Ascending aorta (tissue), 2 donors: ENCODE measurements at places on chromosomes 4 and X.
A peak's percentile ranks its signal among the peaks of the same experiment; 100 is the strongest.

DNA sequence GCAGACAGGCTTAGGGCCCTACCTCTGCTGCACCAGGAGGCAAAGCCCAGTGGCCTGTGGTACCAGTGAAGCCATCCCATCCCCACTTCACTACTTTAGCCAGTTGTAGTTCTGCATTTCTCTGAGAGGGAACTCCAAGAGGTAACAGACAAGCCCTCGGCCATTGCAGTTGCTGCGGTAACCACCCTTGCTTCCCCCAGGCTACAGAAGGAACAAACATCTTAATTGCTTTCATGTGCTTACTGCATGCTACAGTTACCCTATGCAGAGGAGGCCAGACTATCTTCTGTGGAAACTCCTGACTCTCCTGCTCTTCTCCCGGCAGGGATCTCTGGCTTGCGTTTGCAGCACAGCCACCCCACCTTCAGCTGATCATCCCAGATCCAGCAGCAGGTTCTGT, 67.8 kb downstream of the SPIN4 start:
- no peaks in the 10 kb centered on the region for H3K36me3 ChIP-seq
- no peak for DNase-seq
- no peaks in the 10 kb centered on the region for H3K4me1 ChIP-seq
- H3K4me3 ChIP-seq = no peak overlapping the region
- H3K27me3 ChIP-seq = no peaks in the 10 kb centered on the region

- peak overlapping the region; percentile 69 for H3K27ac ChIP-seq
- H3K36me3 ChIP-seq = peaks cover 38% of the 10 kb centered on the region
- no peaks in the 10 kb centered on the region for H3K27me3 ChIP-seq
- H3K4me3 ChIP-seq = no peak overlapping the region
These were observed 1.5 kb downstream of the MAN2B2 start for GRCh38 chr4:6576512-6576911.

DNA sequence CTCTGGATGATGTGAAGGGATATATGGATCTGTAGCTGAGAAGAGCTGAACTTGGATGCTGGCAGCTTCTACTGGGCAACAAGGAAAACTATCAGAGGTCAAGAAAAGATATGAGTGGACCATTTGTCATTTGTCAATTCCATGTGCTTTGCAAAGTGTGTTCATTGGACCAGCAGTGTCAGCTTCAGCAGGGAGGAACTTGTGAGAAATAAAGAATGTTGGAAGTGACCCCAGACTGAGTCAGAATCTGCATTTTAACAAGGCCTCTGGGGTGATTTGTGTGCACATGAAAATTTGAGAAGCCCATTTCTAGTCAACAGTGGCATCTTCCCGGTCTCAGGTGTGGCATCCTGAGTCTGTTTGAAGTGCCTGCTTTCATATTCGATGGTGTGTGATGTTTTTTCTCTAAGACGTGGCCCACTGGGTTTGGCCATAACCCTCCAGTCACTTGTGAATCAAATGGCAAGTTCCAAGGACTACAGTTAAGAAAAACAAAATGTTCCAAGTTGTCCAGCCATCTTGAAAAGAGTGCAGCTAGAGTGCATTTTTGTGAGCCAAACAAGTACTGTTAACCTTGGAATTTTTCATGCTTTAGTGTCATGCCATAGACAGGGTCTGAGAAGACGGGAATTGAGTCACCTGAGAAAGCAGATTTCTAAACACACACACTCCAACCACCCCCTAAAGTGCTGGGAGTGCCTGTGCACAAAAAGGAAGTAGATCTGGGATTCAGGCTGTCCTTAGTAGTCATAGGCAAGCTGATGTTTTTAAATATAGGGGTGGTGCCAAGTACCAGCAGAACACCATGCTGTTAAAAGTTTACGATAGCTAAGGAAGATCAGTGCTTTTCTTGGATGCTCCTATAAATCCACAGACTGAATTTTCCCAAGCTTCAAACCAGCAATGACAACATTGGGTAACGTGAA, 26.4 kb downstream of the GPM6B start:
- no peak overlapping the region for H3K4me3 ChIP-seq
- DNase-seq = no peak
- no peaks in the 10 kb centered on the region for H3K36me3 ChIP-seq
- H3K4me1 ChIP-seq = no peaks in the 10 kb centered on the region

GRCh38 chrX:335758-336155, 17.2 kb upstream of the GTPBP6 start:
- peaks cover 28% of the 10 kb centered on the region for H3K36me3 ChIP-seq
- DNase-seq = no peak
- peaks cover 7% of the 10 kb centered on the region for H3K27me3 ChIP-seq
- H3K4me3 ChIP-seq = no peak overlapping the region

GRCh38 chr4:155666344-155667221, at the start of gene GUCY1A1:
Gene GUCY1A1 (plus strand): TSS chr4:155666848. CDS start chr4:155696868, 30,020 bp downstream.
- H3K27ac ChIP-seq = peak within 1 kb of the TSS; percentile 97

GRCh38 chrX:12949927-12950656, 24.8 kb upstream of the TMSB4X start:
- H3K36me3 ChIP-seq = no peaks in the 10 kb centered on the region
- H3K4me1 ChIP-seq = peaks cover 6% of the 10 kb centered on the region
- no peaks in the 10 kb centered on the region for H3K27me3 ChIP-seq
- H3K27ac ChIP-seq = peak overlapping the region; percentile 64

GRCh38 chrX:46279214-46279924, 265.9 kb downstream of the ZNF674 start:
- H3K27me3 ChIP-seq = no peaks in the 10 kb centered on the region
- H3K36me3 ChIP-seq = no peaks in the 10 kb centered on the region
- H3K4me1 ChIP-seq = no peaks in the 10 kb centered on the region
- no peak overlapping the region for H3K4me3 ChIP-seq
- no peak for DNase-seq
- H3K27ac ChIP-seq = no peak overlapping the region

DNA sequence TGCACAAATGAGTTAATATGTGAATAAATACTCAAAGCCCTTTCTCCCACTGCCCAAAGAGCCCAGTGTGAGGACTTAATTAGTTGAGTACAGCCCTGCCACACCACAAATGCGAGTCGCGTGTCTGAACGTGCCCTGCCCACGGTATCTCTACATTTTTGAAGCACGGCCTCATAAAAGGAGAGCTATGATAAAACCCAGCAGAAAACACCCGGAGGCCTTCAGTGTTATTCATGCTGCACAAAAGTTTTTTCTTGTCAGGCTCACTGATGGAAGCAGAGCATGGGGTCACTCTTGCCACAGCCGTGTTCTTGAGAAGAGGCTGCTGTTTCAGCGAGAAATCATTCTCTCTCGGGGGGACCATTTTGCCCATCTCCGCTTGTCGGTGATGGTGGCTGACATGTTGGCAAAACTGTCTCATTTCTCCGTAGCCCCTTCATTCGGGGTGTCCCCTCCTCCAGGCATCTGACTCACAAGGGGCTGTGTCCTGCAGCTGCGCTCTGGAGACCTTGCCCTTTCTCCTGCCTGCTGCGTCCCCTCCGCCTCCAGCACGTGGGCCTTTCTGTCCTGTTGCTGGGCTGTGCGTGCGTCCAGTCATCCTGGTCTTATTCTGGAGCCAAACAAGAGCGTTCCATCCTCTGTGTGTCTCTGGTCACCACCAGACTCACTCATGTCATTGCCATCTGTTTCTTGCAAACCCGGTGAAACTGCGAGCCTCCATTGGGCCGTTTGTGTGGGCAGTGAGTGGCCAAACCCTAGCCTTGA, 88.8 kb downstream of the SORCS2 start:
- no peak overlapping the region for H3K27ac ChIP-seq
- H3K36me3 ChIP-seq = no peaks in the 10 kb centered on the region
- no peaks in the 10 kb centered on the region for H3K27me3 ChIP-seq
- H3K4me1 ChIP-seq = peaks cover 6% of the 10 kb centered on the region

DNA sequence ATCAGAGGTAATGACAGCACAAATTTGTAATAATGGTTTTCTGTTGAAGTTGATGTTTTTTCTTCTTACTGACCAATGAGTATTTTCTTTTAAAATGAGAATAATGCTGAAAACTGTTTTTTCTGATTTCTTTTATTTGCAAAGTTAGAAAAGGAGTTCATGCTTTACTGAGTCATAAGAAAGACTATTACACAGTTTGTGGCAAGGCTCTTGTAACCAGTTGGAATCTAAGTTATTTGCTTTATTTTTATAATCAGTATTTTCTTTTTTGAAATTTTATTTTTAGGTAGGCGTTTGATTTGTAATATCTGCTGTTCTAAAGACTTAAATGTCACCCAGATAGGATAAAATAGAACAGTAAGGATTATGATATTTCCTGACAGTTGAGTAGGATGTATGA, 25.5 kb downstream of the ANAPC4 start:
- no peak overlapping the region for H3K4me3 ChIP-seq
- no peak overlapping the region for H3K27ac ChIP-seq
- no peaks in the 10 kb centered on the region for H3K27me3 ChIP-seq
- DNase-seq = no peak
- peaks cover 54% of the 10 kb centered on the region for H3K36me3 ChIP-seq

- H3K36me3 ChIP-seq = no peaks in the 10 kb centered on the region
- DNase-seq = no peak
- no peak overlapping the region for H3K4me3 ChIP-seq
- H3K27ac ChIP-seq = no peak overlapping the region
- H3K4me1 ChIP-seq = no peaks in the 10 kb centered on the region
These were observed 59.8 kb upstream of the RELL1 start for GRCh38 chr4:37745946-37746345.

DNA sequence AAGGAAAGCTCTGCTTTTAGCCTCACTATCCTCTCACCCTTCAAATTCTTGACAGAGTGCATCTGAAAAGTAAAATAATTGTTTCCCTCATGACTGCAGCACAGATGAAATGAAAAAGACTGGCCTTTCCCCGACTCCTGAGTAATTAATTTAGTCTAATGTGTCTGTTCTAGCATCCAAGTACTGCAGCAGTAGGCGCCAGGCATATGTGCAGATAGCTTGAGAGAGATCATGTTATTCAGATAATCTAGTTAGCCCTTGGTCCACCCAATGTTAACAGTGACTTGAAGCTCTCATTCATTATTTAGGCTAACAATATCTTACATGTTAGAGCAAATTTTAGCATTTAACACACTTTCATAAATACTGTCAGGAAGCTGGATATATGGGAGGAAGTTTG, 54.0 kb downstream of the MAP9 start:
- no peaks in the 10 kb centered on the region for H3K27me3 ChIP-seq
- no peaks in the 10 kb centered on the region for H3K36me3 ChIP-seq
- no peaks in the 10 kb centered on the region for H3K4me1 ChIP-seq
- no peak overlapping the region for H3K27ac ChIP-seq

DNA sequence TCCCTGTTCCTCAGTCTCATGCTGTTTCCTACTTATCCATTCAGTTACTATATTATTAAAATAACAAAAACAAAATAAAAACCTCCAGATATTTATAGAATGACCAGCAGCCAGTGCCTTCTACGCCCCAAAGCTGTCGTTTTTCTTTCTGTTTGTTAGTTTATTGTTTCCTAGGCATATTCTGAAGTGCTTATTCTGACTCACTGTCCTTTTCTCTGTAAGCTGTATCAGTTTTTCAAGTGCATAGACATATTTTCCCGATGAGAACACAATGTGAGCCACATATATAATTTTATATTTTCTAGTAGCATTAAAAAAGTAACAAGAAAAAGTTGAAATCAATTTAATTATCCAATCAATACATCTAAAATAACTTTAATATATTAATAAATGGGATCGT, 2158.6 kb upstream of the TENM3 start:
- no peak for DNase-seq
- H3K4me3 ChIP-seq = no peak overlapping the region
- no peaks in the 10 kb centered on the region for H3K36me3 ChIP-seq
- no peaks in the 10 kb centered on the region for H3K4me1 ChIP-seq

- H3K27ac ChIP-seq = no peak overlapping the region
- no peak for DNase-seq
- peaks cover 7% of the 10 kb centered on the region for H3K27me3 ChIP-seq
- no peaks in the 10 kb centered on the region for H3K36me3 ChIP-seq
- H3K4me1 ChIP-seq = no peaks in the 10 kb centered on the region
These were observed 17.2 kb upstream of the RTL9 start for GRCh38 chrX:110341189-110342035.

DNA sequence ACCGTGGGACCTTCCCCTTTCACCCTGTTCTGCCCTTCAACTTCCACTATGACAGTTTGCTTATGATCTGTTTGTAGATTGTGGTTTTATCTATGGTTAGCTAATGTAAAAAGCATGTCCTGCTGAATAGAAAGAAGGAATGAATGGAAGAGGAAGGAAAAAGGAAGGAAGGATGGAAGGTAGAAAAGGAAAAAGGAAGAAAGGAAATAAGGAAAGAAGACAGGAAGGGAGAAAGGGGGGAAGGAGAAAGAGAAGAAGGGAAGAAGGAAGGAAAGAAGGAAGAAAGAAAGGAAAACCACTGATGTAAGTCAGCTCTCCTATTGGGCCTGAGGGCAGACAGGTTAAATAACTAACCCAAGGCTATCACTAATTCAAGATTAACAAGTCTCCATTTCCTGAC, 319.1 kb upstream of the KLF3 start:
- no peaks in the 10 kb centered on the region for H3K4me1 ChIP-seq
- H3K36me3 ChIP-seq = no peaks in the 10 kb centered on the region
- no peak for DNase-seq

DNA sequence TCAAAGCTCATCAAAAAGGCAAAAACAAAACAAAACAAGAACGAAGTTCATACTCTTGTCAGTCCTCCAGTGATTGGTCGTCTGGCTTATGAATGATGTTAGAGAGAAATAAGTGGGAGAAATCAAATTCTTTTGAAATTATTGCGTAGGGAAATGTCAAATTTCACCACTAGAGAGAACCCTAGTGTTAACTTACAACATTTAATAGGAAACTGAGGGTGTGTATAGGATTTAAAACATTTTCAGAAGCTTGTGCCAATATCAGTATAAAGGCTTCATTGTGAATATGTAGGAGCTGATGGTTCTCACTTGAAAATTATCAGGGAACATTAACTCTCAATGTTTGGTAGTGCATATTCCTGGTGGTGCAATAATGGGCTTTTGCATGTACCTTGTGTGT, 17.4 kb downstream of the ADH6 start:
- no peak for DNase-seq
- H3K27ac ChIP-seq = peak overlapping the region; percentile 73
- H3K4me3 ChIP-seq = no peak overlapping the region
- H3K4me1 ChIP-seq = peaks cover 26% of the 10 kb centered on the region

- no peak overlapping the region for H3K27ac ChIP-seq
- H3K36me3 ChIP-seq = no peaks in the 10 kb centered on the region
- H3K4me1 ChIP-seq = no peaks in the 10 kb centered on the region
- H3K27me3 ChIP-seq = no peaks in the 10 kb centered on the region
These were observed 1414.7 kb upstream of the TENM3 start for GRCh38 chr4:180828455-180829018.

GRCh38 chrX:50798783-50799182, 15.2 kb downstream of the SHROOM4 start:
- no peak for DNase-seq
- H3K4me3 ChIP-seq = no peak overlapping the region
- H3K27me3 ChIP-seq = no peaks in the 10 kb centered on the region
- no peaks in the 10 kb centered on the region for H3K4me1 ChIP-seq
- no peaks in the 10 kb centered on the region for H3K36me3 ChIP-seq
- H3K27ac ChIP-seq = no peak overlapping the region

- H3K4me3 ChIP-seq = no peak overlapping the region
- DNase-seq = no peak
- H3K36me3 ChIP-seq = no peaks in the 10 kb centered on the region
- H3K27ac ChIP-seq = no peak overlapping the region
These were observed 16.7 kb upstream of the EXOSC9 start for GRCh38 chr4:121784401-121784800.

GRCh38 chr4:65021149-65021548, 611.9 kb upstream of the TECRL start:
- no peak for DNase-seq
- H3K4me3 ChIP-seq = no peak overlapping the region
- no peaks in the 10 kb centered on the region for H3K36me3 ChIP-seq

- no peaks in the 10 kb centered on the region for H3K27me3 ChIP-seq
- H3K36me3 ChIP-seq = no peaks in the 10 kb centered on the region
- H3K4me3 ChIP-seq = no peak overlapping the region
- DNase-seq = no peak
- no peak overlapping the region for H3K27ac ChIP-seq
These were observed 228.4 kb upstream of the PSAPL1 start for GRCh38 chr4:7663075-7663541.
